Stimulated activated CD8-positive, alpha-beta memory T cell treated with anti-CD3 and anti-CD28 coated beads, Interleukin-15, amount 100 ng/mL, for 4 hours (primary cell): ENCODE measurements at places on chromosomes 7 and 10.

- no peak for DNase-seq
These were observed 240.6 kb downstream of the VTI1A start for GRCh38 chr10:112687647-112688046.

- no peak for DNase-seq
These were observed 58.3 kb downstream of the CXCL12 start for GRCh38 chr10:44326474-44327030.

DNA sequence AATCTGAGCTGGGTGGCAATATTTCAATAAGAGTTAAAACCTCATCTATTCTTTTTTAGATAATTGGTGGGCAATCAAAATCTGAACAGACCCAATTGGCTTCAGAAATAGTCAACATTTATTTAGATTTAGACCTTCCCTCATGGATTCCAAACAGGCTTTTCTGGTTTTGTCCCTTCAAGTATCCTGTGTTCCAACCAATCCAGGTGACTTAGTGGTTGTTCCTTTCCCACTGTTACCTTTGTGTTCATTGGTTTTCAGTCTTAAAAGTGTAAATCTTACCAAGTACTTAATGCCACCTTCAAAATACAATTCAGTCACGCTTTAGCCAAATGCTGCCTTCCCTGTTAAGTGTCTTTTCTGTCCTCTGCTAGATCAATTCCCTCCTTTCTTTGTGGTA is 85.9 kb downstream of the AHR start:
- no peak for DNase-seq

GRCh38 chr10:20105931-20106330 is 289.7 kb downstream of the PLXDC2 start:
- DNase-seq, result no peak

- DNase-seq, result no peak
These were observed 205.6 kb upstream of the CSTF2T start for GRCh38 chr10:51905032-51905431.

- no peak for DNase-seq
These were observed 28.0 kb upstream of the KPNA7 start for GRCh38 chr7:99235925-99236324.

- DNase-seq, result no peak
These were observed 112.2 kb downstream of the SEMA3C start for GRCh38 chr7:80806663-80807062.

DNA sequence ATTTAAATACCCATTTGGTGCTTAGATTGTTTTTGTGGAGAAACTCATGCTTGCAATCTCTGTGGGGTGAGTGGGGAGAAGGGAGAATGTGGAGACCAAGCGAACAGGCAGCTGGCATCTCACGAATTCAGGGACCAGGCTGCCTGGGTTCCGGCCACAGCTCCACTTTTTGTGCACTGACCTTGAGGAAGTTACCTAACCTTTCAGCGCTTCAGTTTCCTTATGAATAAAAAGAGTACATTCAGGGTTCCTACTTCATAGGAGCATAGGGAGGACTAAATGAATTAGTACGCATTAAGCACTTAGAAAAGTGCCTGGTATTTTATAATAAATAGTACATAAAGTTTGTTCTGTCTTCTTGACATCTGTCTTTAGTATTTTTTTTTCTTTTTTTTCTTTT is 72.5 kb downstream of the PRTFDC1 start:
- no peak for DNase-seq

DNA sequence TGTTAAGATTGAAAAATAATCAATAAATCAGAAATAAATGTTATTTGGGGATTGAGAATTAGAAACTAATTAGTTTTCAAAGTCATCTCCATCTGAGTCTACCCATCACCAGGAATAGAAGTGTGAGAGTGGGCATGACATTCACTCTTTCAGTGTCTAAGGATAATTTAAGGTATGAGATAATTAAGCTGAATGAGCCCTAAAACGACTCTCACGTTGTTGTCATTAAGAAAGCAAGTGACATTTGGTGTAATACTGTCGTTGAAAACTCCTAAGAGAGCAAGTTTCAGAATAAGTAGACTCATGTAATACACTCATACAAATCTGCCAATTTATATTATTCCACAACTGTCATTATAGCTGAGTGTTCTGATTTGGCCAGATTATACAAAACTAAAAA is 7.1 kb downstream of the AGMO start:
- no peak for DNase-seq

GRCh38 chr10:129780901-129781795 is 182.9 kb downstream of the EBF3 start:
- DNase-seq, result no peak

DNA sequence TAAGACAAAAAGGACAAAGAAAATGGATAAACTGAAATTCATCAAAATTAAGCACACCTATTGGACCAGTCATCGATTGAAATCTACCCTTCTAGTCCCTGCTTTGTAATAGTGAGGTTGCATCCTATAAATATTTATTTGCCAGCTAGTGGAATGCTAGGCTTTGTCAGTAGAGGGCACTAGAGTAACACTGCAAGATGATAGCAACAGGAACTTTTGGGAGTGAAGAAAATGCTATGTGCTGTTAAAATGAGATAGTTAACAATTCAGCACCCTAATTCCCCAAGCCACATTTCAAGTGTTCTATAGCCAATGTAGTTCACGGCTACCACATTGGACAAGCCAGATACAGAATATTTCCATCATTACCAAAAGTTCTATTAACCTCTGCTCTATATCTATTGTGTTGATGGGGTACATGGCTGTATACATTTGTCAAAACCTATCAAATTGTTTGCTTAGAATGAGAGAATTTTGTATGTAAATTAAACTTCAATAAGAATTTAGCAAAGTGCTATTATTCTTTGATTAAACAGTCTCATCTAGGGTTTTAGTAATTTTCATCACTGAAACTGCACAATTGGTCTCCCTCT is 69.8 kb downstream of the LSMEM1 start:
- no peak for DNase-seq

DNA sequence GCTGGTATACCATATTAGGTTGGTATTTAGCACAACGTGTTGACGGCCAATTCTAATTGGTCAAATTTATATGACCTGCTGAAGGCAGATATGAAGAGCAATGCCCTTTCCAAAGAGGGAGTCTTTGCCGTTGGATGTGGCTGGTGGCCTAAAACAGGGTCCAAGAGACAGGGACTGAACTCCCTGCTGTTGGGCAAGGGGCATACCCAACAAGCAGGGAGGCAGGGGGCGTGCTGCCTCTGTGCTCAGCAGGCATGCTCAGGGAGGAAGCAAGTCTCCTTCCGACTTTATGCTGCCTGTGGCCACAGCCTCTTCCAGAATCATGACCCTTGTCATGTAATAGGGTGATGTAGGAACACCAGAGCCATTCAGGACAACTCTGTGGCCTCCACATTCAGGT is 167.7 kb upstream of the NPVF start:
- DNase-seq, result no peak

- DNase-seq, result no peak
These were observed 597 bp downstream of the ZNF277 start for GRCh38 chr7:112206991-112207592.

GRCh38 chr7:35869810-35870209 is 69.0 kb downstream of the SEPTIN7 start:
- DNase-seq, result no peak

DNA sequence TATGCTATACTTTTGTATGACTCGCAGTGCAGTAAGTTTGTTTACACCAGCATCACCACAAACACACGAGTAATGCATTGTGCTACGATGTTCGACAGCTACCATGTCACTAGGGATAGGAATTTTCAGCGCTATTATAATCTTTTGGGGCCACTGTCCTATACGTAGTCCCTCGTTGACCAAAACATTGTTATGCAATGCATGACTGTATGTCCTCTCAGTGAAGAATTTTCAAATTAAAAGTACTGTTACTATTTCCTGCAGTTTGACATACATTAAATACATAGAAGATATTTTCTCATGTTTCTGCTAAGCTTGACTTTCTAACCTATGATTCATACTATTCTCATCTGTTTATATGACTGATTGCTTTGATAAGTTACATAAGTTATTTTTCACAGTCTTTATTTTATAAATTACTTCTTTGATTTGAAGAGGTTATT is 203.6 kb downstream of the VTI1A start:
- no peak for DNase-seq

DNA sequence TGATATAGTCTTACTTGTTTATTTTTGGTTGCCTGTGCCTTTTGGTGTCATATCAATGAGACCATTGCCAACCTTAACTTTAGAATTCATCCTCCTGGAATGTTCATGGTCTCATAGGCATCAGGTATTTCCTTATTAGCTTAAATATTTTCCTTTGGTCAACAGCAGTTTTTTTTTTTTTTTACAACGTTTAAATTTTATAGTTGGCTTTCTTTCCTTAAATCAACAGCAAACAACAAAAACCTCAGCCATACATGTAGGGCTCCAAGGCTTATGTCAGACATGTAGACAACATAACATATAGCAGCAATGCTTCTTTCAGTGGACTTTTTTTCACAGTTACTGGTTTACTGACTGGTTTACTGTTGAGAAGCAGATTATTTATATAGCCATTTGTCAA is 22.7 kb downstream of the ENTPD7 start:
- DNase-seq, result no peak

- DNase-seq, result no peak
These were observed 568.7 kb downstream of the ETV1 start for GRCh38 chr7:13420726-13421125.

DNA sequence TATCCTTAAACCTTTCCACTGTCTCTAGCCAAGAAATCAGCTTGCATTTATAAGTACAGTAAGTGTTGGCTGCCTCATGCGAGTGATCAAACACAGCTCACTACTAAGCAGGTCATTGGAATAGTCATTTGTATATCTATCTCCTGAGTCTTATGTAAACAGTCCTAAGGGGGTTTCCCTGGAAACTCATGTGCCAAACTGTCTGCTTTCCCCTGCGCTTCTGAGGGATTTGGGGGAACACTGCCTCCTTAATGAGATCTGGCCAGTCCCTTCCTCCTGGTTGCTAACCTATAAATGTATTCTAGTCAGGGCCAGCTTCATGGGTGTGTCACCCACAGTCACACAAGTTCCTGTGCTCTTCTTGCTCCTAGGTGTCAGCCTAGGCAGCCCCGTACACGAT is 133.1 kb downstream of the CD36 start:
- no peak for DNase-seq

DNA sequence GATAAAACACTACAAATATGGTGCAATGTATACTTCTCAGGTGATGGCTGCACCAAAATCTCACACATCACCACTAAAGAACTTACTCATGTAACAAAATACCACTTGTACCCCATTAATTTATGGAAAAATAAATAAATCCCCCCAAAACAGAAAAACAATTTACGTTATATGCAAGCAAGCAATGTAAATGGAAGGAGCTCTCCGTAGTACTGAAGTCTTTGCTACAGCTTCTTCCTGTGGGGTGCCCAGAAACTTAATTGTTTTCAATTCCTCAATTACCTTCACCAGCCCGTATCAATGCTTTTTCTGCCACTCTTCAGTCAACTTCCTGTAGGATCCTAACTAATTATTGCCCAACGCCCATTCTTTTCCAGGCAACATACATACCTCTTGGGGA is 138.1 kb downstream of the RELN start:
- no peak for DNase-seq

DNA sequence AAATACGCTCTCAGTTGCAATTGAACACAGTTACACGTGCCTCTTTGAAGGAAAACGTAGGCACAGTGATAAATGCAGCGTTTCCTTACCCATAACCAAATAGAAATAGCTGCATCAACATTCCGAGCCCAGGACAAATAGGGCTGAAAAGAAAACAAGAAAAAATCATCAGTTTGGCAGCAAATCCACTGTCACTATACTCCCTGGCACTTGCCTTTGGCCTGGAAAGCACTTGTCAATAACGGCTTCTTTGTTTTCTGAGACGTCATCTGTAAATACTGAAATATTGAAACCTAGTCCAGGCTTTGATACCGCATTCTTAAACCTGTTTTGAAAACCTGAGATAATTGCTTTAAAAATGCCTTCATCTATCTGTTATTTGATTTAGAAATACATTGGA is 167.2 kb upstream of the AKR1E2 start:
- DNase-seq, result no peak

- no peak for DNase-seq
These were observed 156.6 kb upstream of the TRIM24 start for GRCh38 chr7:138303230-138304070.

GRCh38 chr7:50304129-50304910 is at the start of gene IKZF1:
IKZF1 (plus strand) TSS chr7:50304716; CDS start chr7:50319062, 14,346 bp downstream.
- DNase-seq, result no peak

DNA sequence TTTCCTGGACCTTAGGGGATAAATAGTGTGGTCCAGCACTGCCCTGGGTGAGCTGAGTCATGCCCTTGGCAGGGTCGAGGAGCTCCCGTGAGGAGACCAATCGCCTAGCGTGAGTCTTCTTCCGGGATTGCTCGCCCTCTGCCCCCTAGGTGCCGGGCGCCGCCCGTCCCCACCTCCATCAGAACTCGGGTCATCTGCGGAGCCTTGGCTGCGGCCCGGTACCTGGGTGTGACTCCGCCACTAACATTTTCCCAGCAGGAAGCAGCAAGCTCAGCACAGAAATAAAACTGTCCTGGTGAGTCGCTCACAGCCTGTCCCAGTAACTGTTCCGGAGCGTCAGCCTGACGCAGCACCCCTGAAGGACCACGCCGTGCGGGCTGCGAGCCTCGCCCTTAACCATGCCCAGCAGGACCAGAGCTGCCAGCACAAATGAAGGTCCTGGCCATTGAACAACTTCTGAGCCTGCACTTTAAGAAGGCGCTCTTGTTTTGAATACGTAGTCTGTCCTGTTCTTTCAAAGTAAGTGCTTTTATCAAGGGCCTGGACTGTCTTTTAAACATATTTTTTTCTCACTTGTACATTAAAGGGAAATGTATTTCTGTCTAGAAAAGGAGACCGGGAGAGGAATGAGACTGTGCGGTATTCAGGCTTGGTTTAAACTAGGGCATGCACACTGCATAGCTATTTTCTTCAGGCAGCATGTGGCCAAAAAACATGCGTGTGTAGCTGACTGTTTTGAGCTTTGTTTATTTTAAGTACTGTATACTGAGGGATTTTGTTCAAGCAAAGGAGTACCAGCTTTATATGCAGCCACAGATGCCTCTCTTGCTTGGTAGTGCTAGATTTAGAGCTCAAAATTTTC is 136.7 kb downstream of the HECW1 start:
- no peak for DNase-seq

DNA sequence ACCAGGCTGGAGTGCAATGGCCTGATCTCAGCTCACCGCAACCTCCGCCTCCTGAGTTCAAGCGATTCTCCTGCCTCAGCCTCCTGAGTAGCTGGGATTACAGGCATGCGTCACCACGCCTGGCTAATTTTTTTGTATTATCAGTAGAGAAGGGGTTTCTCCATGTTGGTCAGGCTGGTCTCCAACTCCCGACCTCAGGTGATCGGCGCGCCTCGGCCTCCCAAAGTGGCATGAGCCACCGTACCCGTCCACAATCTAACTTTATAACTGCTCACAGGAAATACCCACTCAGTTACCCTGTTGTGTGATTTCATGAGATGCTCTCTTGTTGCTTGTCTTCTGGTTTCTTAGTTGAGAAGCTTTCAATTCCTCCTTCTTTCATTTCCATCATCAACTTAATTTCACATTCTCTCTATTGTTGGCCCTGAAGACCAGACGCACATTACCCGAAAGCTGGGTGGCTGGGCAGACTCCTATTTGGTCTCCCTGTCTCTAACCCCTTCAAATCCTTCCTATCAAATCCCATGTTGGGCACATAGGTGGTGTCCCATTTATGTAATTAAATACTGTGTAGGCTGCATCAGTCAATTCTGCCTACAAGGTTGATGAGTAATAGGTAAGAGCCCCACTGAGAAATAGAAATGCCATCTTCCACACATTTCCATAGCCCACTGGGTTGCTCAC is 1.1 kb upstream of the GSTO2 start:
- no peak for DNase-seq
